ENCODE measurements at places on chromosomes 4 and X. TPM values are rescaled to one million over a fixed set of nuclear protein-coding genes. Genes with fewer than 3 reads are reported as not detected.

- no peaks in the 10 kb centered on the region for H3K36me3 ChIP-seq
- H3K4me3 ChIP-seq, result no peak overlapping the region
- no peak overlapping the region for H3K27ac ChIP-seq
- H3K4me1 ChIP-seq, result peaks cover 7% of the 10 kb centered on the region
Observed at GRCh38 chr4:156974264-156974663, 2.7 kb upstream of the PDGFC start.

- peak; percentile 35 for DNase-seq
- no peak overlapping the region for H3K4me3 ChIP-seq
- H3K27ac ChIP-seq, result no peak overlapping the region
- H3K4me1 ChIP-seq, result no peaks in the 10 kb centered on the region
- H3K27me3 ChIP-seq, result no peaks in the 10 kb centered on the region
Observed at GRCh38 chr4:138275216-138275615, 33.1 kb upstream of the SLC7A11 start.

DNA sequence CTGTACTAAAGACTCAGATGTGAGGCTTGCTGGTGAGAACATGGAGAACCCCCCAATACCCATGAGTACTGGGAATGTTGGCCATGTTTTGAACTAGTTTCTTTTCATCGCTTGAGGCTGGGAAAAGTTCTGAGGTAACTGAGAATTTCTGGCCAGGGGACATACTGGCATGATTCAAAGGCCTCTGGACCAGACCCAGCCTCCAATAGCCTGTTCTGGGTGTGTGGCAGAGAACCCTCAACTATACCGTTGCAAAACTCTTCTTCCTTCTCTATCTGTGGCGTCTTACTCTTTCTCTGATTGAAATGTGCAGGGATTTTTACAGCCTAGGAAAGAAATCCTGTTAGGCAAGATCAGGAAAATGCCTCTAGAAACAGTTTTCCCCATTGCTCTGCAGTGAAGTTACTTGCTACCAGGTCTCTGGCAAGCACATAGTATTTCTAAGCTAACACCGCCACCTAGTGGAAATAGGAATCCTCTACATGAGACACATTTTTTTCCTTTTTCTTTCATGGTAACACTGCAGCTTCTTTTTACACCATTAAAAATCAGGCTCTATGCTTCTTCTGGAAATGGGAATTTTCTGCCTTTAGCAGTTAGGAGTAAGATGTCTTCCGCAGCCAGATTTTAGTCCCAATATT, 170.7 kb upstream of the ZCCHC13 start:
- H3K27ac ChIP-seq, result no peak overlapping the region
- H3K27me3 ChIP-seq, result peaks cover 5% of the 10 kb centered on the region
- H3K4me1 ChIP-seq, result no peaks in the 10 kb centered on the region
- DNase-seq, result peak; percentile 87

- no peaks in the 10 kb centered on the region for H3K4me1 ChIP-seq
- no peaks in the 10 kb centered on the region for H3K27me3 ChIP-seq
- H3K4me3 ChIP-seq, result no peak overlapping the region
- no peak for DNase-seq
- peaks cover 6% of the 10 kb centered on the region for H3K36me3 ChIP-seq
Observed at GRCh38 chr4:24840362-24840761, 45.0 kb downstream of the SOD3 start.

SLC25A14 gene
- total RNA-seq, result 7.9 TPM

NAA11 gene
- total RNA-seq, result 0.13 TPM

RASL11B gene
- 7.5 TPM for total RNA-seq

PCDH19 gene
- 1.9 TPM for total RNA-seq

CYTL1 gene
- total RNA-seq, result 11.0 TPM

ADH1C gene
- total RNA-seq, result 9.4 TPM
